ENCODE measurements at places on chromosomes 12 and 14.

GRCh38 chr14:77760381-77761204, at the start of gene SNW1:
SNW1 (minus strand) TSS chr14:77761156; CDS start chr14:77761127, 29 bp downstream.
- no peak for DNase-seq

DNA sequence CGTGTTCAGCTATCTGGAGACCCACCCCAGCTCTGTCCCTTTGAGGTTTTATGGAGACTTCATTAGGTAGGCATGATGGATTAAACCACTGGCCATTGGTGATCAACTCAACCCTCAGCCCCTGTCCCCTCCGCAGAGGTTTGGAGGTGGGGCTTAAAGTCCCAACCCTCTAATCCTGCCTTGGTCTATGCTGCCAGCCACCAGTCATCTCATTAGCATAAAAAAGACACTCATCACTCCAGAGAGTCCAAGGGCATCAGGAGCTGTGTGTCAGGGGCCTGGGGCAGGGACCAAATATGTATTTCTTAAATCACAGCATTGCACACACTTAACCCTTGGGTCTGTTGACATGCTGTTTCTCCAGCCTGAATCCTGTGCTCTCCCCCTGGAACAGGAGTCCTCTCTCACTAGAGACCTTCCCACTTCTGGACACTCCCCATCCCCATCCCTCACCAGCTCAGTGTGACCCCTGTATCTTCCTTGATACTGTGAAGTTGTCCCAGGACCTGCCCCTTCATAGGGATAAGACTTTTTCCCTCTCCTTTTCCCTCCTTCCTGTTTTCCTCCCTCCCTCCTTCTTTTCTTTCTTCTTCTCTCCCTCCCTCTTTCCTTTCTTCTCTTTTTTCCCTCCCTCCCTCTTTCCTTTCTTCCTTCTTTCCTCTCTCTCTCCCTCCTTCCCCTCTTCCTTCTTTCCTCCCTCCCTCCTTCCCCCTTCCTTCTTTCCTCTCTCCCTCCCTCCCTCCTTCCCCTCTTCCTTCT, 54.7 kb upstream of the CLMN start:
- no peak for DNase-seq

GRCh38 chr14:96727980-96728717, 69.0 kb upstream of the VRK1 start:
- DNase-seq, result no peak

DNA sequence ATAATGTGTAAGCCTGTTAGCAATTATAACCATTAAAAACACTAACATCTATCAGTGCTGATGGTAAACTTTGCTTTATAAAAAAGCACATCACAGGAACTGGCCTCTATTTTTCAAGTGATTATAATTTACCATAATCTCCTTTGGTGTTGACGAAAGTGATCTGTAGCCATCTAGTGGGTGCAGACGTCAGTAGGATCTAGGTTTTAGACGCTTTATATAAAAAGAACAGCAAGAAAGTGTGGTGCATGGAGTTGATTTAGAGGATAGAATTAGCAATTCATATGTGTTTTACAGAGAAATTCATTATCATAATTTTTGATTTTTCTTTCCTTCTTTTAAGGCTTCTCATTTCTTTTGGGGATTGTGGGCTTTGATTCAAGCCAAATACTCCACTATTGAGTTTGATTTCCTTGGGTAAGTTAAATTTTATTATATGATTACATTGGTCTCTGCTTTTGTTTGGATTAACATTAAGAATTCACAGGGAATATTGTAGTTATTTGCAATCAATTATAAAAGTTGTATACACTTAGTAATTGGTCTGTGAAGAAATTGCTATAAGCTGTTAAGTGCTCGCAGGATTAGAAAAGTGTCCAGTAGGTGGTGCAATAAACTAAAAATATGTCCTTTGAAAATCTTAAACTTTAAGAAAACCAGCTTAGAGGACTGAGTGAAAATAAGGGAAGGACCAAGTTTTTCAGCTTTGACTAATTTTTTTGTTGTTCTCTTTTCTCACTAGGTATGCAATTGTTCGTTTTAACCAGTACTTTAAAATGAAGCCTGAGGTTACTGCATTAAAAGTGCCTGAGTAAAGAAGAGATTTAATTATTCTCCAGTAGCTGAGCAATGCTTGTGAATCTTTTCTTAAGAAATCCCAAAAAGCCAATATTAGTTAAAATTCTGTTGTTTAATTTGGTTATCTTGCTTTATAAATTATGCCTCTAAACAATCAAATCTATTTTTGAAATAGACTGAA, 59.5 kb downstream of the ETNK1 start:
- DNase-seq, result peak; percentile 30

GRCh38 chr12:124464062-124464461, 103.3 kb downstream of the NCOR2 start:
- DNase-seq, result no peak

All from SK-N-MC (cell line).